ENCODE measurements at places on chromosomes 1 and 21. TPM values are rescaled to one million over a fixed set of nuclear protein-coding genes. Genes with fewer than 3 reads are reported as not detected.

Gene KLHDC7A
- 0.38 TPM for total RNA-seq

Gene FAM78B
- 2.9 TPM for total RNA-seq

Gene TPTE
- not detected for total RNA-seq

DNA sequence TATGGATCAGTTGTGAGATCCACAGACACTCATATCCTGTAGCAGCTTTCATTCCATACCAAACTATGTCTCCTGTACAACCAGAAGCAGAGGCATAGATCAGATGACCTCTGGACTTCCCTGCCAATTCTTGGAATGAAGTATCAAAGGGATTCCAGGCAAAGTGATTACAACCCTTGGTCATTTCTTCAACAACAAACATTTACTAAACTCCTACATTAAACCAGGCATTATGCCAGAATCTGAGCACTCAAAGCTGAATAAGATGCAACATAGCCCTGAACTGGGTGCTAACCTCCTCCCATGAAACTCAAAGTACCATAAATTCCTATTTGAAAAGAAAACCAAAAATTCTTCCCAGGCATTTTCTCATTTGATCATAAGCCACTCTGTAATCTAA lies 121.2 kb upstream of the SGIP1 start:
- no peaks in the 10 kb centered on the region for H3K4me1 ChIP-seq
- H3K4me3 ChIP-seq: no peak overlapping the region
- no peaks in the 10 kb centered on the region for H3K27me3 ChIP-seq

GRCh38 chr1:174743654-174744561 lies 255.8 kb upstream of the CACYBP start:
- H3K4me1 ChIP-seq: peaks cover 3% of the 10 kb centered on the region
- H3K27me3 ChIP-seq: no peaks in the 10 kb centered on the region
- H3K36me3 ChIP-seq: no peaks in the 10 kb centered on the region
- H3K27ac ChIP-seq: no peak overlapping the region

GRCh38 chr1:101667761-101668160 lies 329.0 kb downstream of the OLFM3 start:
- H3K4me1 ChIP-seq: no peaks in the 10 kb centered on the region
- no peak overlapping the region for H3K4me3 ChIP-seq
- no peak for DNase-seq
- no peaks in the 10 kb centered on the region for H3K27me3 ChIP-seq

GRCh38 chr1:161791904-161792655 lies 26.0 kb downstream of the ATF6 start:
- no peaks in the 10 kb centered on the region for H3K27me3 ChIP-seq
- H3K4me1 ChIP-seq: peaks cover 6% of the 10 kb centered on the region
- H3K36me3 ChIP-seq: peaks cover 15% of the 10 kb centered on the region
- DNase-seq: no peak

- no peaks in the 10 kb centered on the region for H3K36me3 ChIP-seq
- H3K4me3 ChIP-seq: peak overlapping the region; percentile 85
- no peak for DNase-seq
- H3K27ac ChIP-seq: peak overlapping the region; percentile 97
- peaks cover 19% of the 10 kb centered on the region for H3K4me1 ChIP-seq
These were observed 1.4 kb upstream of the KLHL21 start for GRCh38 chr1:6603915-6604558.

- no peak overlapping the region for H3K4me3 ChIP-seq
- H3K4me1 ChIP-seq: peaks cover 4% of the 10 kb centered on the region
- H3K36me3 ChIP-seq: no peaks in the 10 kb centered on the region
- H3K27me3 ChIP-seq: no peaks in the 10 kb centered on the region
These were observed 132.8 kb downstream of the TNFSF18 start for GRCh38 chr1:172917972-172918371.

GRCh38 chr1:237799762-237800474 lies 90.8 kb downstream of the ZP4 start:
- no peaks in the 10 kb centered on the region for H3K36me3 ChIP-seq
- H3K27me3 ChIP-seq: no peaks in the 10 kb centered on the region
- no peaks in the 10 kb centered on the region for H3K4me1 ChIP-seq
- H3K4me3 ChIP-seq: no peak overlapping the region
- DNase-seq: no peak
- no peak overlapping the region for H3K27ac ChIP-seq

DNA sequence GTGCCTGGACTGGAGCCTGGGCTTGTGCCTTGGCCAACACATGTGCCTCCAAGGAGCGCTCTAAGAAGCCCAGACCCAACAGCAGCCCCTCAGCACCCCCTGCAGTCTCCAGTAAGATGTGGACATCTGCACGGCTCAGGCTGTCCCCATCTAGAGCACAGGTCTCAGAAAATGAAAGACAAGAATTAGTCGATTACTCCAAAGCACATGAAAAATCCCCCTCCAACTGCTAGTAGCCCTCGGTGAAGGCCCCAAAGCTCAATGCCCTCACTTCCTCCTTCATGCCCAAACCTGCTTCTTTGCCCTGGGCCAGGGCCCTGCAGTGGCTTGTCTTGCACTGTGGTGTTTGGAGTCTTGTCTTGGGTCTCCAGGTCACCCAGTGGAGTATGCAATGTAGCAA lies 21.9 kb upstream of the ERO1B start:
- H3K27me3 ChIP-seq: no peaks in the 10 kb centered on the region
- H3K4me3 ChIP-seq: no peak overlapping the region
- no peak for DNase-seq
- H3K4me1 ChIP-seq: peaks cover 5% of the 10 kb centered on the region

DNA sequence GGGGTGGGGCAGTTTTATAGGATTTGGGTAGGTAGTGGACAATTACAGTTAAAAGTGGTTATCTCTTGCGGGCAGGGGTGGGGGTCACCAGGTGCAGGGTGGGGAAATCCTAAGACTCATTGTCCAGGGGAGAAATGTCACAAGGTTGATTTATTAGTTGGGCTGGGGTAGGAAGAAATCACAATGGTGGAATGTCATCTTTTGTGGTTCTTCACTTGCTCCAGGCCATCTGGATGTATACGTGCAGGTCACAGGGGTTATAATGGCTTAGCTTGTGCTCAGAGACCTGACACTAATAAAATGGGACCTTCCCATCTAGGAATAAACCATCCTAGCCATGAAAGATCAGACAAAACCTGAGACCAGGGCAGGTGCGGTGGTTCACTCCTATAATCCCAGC lies 11.5 kb downstream of the TEX46 start:
- H3K36me3 ChIP-seq: no peaks in the 10 kb centered on the region
- no peak overlapping the region for H3K4me3 ChIP-seq
- H3K27ac ChIP-seq: no peak overlapping the region
- H3K4me1 ChIP-seq: no peaks in the 10 kb centered on the region
- H3K27me3 ChIP-seq: peaks cover 3% of the 10 kb centered on the region
- DNase-seq: no peak

DNA sequence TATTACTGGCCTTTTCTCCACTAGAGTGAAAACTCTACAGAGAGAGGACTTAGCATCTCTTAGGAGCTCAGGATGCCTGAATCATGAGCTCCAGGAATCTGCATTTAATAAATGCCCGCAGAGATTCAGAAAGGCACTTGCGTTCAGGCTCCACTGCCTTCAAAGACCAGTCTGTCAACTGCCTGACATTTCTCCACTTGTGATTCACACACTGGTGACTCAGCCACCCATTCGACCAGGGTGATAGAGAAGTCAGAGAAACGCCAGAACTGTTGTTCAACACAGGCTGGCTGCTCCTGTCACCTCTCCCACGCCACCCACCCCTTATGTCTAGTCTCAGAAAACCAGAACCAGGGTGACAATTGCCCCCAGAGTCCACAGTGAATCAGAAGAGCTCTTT lies 26.9 kb upstream of the LBR start:
- H3K27ac ChIP-seq: peak overlapping the region; percentile 76
- H3K36me3 ChIP-seq: no peaks in the 10 kb centered on the region
- DNase-seq: no peak
- no peak overlapping the region for H3K4me3 ChIP-seq
- peaks cover 5% of the 10 kb centered on the region for H3K4me1 ChIP-seq
- H3K27me3 ChIP-seq: peaks cover 2% of the 10 kb centered on the region

DNA sequence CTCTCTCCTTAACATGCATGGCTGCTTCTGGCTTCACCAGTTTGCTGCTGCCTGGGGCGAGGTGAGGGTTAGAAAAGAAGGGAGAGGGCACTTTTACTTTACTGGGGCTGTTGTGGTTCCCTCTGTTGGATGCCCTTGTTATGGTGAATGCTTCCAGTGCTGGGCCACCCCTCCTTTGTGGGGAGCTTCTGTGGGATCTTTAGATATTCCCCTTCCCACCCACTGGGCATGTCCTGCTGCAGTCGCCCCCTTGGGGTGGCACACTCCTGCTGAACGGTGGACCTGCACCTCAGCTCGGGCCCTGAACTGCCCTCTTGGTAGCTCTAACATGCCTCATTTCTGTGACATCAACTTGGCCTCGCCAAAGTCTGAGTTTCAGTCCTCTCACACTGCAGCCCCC lies 6.0 kb downstream of the TNN start:
- H3K27ac ChIP-seq: no peak overlapping the region
- H3K27me3 ChIP-seq: peaks cover 15% of the 10 kb centered on the region
- no peak overlapping the region for H3K4me3 ChIP-seq
- no peak for DNase-seq
- peaks cover 13% of the 10 kb centered on the region for H3K4me1 ChIP-seq
- H3K36me3 ChIP-seq: no peaks in the 10 kb centered on the region
